ENCODE measurements at places on chromosomes 6 and 20.
A peak's percentile ranks its signal among the peaks of the same experiment; 100 is the strongest.

DNA sequence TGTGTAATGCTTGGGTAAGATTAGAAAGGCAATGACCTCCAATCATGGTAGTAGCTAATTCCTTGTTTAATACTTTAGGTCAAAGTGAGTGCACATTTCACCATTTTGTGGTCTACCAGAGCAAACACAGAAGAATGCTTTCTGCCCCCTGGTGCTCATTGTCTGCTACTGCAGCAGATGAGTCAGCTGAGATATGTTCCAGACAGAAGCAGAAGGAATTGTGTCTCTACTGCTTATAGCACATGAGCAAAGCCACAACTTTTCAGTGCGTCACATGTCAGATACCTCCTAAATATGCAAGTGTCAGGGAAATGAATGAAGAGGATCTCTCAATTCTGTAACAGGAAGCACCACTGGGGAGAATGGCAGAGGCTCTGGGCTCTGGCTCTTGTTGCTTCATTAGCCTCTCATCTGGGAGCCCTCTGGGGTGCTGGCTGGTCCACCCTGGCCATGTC lies 308.9 kb downstream of the ALDH8A1 start:
- peak; percentile 66 for DNase-seq

- no peak for DNase-seq
Observed at GRCh38 chr6:10511477-10511876, 9.7 kb upstream of the GCNT2 start.

- DNase-seq: no peak
Observed at GRCh38 chr6:44442833-44443444, 55.4 kb downstream of the CDC5L start.

GRCh38 chr6:39377539-39377950 lies 55.0 kb upstream of the KCNK16 start:
- DNase-seq: no peak

DNA sequence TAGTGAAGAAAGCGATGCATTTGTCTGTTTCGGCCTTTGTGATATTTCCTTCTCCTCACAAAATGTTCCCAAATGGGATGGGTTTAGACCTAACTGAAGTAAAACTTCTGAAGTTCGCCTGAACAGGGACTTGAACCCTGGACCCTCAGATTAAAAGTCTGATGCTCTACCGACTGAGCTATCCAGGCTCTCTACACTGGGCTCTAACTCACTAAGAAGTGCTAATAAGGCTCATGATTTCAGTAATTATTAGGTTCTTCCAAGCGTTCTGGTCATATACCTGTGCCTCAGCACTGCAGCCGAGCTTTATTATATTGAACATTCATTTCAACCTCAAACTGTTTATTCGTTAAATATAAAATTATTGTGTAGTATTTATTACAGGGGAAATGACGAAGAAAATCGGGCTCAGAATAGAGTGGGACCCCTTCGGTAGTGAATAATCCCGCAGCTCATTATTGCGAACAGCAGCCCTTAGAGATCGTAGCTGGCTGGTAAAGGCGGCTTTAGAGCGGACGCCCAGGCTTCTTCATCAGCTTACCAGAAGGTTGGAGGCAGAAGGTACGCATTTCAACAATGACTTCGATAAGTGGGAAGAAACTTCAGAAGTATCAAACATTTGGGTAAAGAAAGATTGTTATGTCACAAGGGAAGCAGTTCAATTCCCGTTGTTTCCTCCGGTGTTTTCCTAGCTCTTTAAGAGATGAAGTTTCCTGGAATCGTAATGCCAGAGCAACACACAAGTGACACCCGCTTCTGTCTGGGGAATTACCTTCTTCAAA lies 119.0 kb upstream of the ZNF184 start:
- no peak for DNase-seq

DNA sequence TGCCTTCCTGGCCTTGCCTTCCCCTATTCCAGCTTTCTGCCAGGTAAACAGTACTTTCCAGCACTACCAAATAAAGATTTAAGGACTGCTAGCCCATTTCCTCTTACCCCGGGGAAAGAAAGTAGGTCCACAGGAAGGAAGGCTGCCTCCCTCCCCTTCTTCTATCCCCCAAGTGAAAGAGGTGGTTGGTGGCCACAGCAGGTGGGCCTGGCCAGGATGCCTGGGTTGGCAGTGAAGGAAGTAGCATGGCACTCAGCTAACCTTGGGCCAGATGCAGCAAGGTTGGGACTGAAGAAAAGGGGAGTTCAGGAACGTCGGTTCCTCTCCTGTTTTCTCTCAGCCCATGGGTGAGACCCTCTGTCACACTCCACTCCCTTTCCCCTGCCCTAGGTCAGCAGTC lies 8.9 kb downstream of the NFKBIL1 start:
- no peak for DNase-seq

DNA sequence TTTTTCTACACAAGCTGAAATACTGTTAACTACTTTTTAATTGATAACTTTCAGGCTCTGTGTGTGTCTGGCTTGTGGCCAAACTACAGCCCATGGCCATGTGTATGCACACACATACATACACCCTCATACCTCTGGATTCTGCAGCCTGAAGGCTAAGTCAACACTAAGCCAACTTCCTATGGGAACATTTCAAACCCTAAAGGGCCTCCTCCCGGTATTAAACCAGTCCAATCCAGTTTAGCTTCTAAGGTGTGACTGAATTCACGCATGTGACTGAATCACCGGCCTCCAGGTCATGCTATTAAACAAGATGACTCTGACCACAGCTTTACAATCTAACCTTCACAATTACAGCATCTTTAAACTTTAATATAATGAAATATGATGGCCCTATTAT lies 20.7 kb upstream of the DST start:
- DNase-seq: no peak

GRCh38 chr6:25311331-25311840 lies 32.2 kb downstream of the CARMIL1 start:
- no peak for DNase-seq

GRCh38 chr6:148747471-148748165 lies 788 bp downstream of the UST start:
- peak; percentile 30 for DNase-seq

GRCh38 chr6:35014341-35014740 lies 125.3 kb downstream of the ANKS1A start:
- DNase-seq: no peak

GRCh38 chr20:34403908-34404307 lies 40.8 kb downstream of the ITCH start:
- no peak for DNase-seq

GRCh38 chr20:21840991-21841390 lies 135.5 kb downstream of the PAX1 start:
- no peak for DNase-seq

Data from activated gamma-delta T cell treated with anti-CD3 and anti-CD28 coated beads, Interleukin-2, amount 50 U/mL, for 16 hours (primary cell).